ENCODE measurements at places on chromosomes 4 and X.

GRCh38 chrX:8684201-8684965, 47.6 kb downstream of the ANOS1 start:
- DNase-seq = no peak

GRCh38 chr4:169619518-169619957, 840 bp upstream of the CLCN3 start:
- no peak for DNase-seq

DNA sequence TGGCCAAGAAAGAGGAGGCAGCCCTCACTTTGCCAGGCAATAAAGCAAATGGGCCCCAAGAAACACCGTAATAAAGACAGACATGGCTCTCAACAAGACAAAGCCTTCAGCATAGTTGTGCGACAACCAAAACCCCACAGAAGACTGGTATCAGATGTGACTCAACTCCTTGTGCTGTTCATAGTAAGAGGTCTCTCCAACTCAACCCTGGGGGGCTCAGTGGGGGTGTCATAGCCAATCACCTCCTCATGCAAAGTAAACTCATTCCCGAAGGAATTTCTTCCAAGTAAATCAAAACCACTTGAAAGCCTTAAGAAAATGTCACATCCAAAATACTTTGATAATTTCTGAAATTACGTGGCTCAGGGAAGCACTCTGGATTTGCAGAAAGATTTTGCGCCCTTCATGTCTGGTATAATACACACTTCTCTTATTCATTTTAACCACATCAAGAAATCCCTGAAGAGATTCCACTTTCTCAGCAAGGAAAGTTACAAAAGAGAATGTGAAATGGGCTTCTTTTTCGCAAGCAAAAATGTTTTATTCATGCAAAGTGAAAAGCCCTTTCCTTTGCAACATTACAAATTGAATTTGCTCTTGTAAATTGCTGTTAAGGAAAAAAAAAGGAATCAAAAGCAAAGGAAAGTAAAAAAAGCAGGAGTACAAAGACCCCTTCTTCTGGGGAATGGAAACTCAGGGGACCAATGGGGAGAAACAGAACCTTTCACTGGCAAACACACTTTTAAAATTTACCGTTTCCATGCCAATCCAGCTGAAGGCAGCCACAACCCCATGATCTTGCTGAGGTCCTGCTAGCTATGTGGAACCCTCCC, 137.4 kb downstream of the NSUN7 start:
- DNase-seq = no peak

DNA sequence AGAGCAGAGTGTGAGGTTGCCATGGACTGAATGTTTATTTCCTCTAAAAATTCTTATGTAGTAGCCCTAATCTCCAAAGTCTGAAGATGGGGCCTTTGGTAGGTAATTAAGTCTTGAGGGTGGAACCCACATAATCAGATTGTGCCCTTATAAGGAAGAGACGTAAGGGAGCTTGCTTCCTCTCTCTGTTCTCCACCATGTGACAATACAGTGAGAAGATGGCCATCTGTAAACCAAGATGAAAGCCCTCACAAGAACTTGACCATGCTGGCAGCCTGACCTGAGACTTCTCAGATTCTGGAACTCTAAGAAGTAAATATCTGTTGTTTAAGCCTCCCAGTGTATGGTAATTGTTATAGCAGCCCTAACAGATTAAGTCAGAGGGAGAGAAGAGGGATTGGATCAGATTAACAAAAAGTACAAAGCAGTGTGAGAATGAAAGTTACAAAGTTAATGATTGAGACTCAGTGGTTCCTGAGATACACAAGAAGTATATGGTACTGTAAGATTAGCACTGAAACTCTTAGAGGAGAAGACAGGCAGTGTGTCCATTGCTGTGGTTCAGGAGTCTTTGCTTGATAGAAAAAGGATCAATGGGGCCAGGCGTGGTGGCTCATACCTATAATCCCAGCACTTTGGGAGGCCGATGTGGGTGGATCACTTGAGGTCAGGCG, 82.5 kb upstream of the GC start:
- no peak for DNase-seq

GRCh38 chrX:9204560-9204959, 170.6 kb upstream of the FAM9B start:
- no peak for DNase-seq

DNA sequence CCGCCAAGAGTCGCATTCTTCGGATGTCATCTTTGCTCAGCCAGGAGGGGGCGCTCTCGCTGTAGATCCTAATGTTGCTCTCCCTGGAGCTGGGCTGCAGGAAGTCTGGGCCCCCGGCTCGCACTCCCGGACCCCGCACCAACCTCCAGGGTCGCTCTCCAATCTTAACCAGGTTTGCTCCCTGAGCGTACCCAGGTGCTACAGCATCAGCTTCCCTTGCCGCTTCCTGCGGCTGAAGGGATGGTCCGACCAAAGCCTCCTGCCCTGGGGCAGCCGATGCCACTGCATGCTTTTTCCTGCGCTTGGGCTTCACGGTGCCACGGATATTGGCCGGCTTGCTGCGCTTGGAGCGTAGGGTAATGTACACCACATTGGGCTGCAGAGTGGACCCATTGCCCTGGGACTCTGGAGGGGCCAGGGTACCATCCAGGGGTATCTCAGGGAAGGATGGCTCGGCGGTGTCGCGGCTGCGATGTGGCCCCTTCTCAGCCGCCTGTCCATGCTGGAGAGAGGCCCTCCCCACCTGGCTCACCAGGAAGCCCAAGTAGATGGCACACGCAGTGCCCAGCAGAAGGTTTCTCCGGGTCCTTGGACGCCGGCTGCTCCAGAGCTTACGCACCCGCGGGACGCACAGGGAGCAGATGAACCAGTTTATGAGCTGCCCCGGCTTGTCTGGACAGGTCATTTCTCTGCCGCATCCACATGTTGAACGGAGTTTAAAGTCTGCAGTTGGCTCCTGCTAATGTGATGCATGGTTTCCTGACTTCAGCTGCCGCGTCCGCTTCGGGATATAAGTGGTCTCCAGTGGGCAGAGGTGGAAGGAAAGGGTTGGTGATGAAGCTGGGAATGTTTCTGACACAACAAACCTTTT, 1.9 kb downstream of the GASK1B start:
- no peak for DNase-seq

DNA sequence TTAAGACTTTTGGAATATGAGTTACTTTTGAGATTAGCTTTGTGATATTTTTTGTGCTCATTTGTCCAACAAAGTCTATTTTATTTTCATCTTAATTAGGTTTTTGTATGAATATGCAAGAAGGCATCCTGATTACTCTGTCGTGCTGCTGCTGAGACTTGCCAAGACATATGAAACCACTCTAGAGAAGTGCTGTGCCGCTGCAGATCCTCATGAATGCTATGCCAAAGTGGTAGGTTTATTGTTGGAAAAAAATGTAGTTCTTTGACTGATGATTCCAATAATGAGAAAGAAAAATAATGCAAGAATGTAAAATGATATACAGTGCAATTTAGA, 10.8 kb downstream of the ALB start:
- no peak for DNase-seq

DNA sequence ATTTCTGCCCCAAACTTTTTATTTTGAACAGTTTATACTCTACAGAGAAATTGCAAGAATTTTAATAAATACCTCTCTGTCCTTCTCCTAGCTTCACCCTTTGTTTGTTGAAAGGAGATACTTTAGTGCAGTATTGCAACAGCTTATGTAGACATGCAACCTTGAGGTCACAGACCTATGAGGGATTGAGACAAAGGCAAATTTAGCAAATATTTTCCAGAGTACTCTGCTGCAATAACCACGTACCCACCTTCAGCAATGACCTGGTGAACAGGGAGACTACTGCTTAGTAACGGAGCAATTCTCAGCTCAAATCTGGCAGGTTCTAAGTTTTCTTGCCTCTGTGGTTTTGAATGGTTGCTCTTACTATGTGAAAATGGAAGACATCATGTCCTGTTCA, 13.2 kb downstream of the FGA start:
- no peak for DNase-seq

- DNase-seq = no peak
Measured at GRCh38 chr4:77538574-77539157, 67.0 kb upstream of the CXCL13 start.

Data from stimulated activated CD4-positive, alpha-beta T cell treated with anti-CD3 and anti-CD28 coated beads, Interleukin-1b, Interleukin-23, amount 100 ng/mL, for 1 hour (primary cell).